ENCODE measurements at places on chromosomes 12 and 14.

- DNase-seq = no peak
These were observed 470.3 kb downstream of the VRK1 start for GRCh38 chr14:97267509-97267908.

DNA sequence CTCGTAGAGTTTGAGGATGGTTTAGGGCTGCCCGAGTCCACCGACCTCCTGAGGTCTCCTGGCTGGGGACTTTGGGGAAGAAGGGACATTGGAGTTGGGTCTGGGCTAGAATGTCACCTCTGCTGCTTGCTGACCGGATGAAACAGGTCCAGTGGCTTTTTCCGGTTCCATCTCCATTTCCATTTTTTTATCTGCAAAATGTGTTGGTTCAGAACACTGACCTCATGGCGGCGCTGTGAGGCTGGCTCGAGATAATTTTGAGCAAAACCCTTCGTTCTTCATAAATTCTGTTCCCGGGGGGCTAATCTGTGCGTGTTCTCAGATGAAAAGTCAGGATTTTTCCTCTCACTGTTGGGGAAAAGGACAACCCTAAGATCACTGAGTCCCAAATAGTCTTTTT is 11.7 kb upstream of the MYL2 start:
- no peak for DNase-seq

DNA sequence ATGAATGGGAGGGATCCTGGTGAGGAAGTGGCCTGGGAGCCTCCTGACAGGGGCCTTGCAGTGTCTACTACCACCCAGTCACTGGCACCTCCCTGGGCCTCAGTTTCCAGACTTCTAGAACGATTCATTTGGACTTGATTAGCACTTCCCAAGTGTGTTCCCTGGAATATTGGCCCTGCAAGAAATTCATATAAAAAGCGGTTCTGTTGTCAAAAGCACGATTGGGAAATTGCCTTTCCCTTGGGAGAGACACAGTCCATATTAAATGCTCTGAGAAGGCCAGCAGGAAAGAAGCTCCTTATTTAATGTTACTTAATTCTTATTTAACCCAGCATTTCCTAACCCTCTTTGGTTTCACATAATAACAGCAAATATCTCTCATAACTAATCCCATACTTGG is 61.9 kb downstream of the DRAM1 start:
- DNase-seq = no peak

DNA sequence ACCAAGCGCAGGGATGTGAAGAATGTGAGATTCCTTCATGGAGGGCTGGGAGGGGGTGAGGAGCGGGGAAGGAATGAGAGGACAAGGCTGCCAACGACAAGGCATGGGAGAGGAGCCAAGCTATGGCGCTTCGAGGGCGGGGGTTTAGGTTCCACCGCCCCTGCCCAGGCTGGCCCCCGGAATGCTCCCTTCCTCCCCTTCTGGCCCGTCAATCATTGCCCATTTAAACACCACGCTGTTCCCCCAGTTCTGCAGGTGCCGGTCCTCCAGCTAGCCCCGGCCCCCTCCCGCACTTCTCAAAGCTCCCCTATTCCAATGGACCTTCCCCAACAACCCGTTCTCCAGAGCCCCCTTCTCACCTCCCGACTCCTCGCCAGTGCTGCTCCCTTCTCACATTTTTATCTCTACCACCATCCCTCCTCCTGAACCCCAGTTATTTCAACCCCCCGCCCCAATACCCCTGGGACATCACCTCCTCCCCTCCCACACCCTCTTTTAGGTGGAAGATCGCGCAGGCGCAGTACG is 428 bp downstream of the RNF41 start:
- DNase-seq = no peak

DNA sequence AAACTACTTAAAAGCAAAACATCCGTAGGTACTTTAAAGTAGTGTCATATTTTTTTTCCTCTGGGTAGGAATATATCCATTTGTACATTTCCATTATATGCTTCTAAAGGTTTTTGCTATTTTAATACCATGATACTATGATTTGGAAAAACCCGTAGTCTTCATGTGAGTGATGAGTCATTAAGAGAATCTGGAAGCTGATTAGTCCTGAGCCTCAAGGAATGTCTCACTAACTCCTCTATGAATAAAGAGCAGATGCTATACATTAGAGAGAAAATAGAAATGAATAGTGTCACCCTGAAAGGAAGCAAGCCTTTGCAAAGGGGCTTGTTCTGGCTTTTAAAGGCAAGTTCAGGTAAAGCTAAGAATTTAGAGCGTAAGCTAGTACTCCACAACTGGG is 432.1 kb downstream of the CCDC91 start:
- no peak for DNase-seq

DNA sequence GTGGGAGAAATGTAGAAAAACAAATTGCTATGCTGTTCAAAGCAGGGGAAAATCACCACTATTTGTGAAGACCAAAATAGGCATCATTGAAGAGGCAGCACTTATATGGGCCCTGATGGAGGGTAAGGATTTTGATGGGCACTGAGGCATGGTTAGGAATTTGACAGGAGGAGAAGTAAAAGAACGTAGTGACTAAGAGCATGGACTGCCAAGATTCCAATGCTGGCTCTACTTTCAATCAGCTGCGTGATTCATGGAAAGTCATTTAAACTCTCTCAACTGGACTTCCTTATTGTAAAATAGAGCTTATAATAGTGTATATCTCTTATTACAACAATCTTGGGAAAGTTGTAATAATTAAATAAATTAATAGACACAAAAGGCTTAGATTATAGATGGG is 267.7 kb upstream of the G2E3 start:
- DNase-seq = no peak

- DNase-seq = no peak
These were observed 384.7 kb downstream of the CCDC91 start for GRCh38 chr12:28574746-28575592.
